LoVo (cell line): ENCODE measurements at places on chromosomes 2 and 18.

- no peak for DNase-seq
Observed at GRCh38 chr18:59929621-59930295, 30.0 kb downstream of the PMAIP1 start.

GRCh38 chr2:235707411-235708096 is 213.7 kb downstream of the AGAP1 start:
- DNase-seq: no peak

- DNase-seq: no peak
Observed at GRCh38 chr2:170143045-170143717, 34.8 kb upstream of the MYO3B start.

DNA sequence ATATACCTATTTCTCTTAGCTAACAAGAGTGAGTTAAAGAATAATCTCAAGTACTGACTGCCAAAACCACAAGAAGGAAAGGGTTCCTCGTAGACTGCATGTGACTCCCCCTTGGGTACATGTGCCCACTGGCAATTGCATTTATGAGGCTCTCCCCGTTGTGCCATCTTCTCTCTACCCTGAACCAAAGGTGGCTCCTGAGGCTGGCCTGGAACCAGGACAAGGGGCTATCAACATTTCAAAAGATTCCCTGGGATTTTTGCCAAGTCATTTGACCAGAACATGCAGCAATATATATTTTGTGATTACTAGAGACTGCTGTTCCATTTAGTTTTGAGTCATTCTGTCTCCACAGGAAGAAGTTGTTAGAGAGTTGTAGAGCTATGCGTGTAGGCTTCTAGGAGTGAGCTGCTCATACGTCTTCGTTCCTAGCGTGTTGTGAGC is 45.8 kb downstream of the LAMA3 start:
- peak; percentile 51 for DNase-seq

DNA sequence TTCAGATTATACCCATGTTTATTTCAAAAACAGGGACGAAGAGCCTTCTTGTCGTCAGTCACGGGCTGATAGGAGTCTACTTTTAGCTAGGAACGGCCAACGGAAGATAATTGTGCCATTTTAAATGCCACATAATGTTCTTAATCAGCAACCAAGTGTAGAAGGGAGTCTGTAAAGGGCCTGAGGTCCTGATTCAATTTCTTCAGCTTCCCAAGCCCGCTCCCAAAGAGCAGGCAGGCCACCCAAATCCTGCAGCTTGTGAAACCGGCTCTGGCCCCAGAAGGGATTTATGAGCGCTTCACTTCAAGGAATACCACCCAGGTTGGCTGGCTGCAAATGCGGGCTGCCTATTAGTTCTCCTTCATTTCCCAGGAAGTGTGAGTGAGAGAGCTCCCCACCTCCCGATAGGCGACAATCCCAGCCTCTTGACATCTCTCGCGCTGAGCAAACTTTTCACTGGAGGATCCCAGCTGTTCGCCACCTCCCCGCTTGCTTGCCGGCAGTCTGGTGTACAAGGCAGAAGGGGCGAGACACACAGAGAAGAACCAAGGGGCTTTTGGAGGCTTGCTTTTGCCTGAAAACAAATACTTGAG is 272.9 kb downstream of the CDH20 start:
- DNase-seq: no peak

DNA sequence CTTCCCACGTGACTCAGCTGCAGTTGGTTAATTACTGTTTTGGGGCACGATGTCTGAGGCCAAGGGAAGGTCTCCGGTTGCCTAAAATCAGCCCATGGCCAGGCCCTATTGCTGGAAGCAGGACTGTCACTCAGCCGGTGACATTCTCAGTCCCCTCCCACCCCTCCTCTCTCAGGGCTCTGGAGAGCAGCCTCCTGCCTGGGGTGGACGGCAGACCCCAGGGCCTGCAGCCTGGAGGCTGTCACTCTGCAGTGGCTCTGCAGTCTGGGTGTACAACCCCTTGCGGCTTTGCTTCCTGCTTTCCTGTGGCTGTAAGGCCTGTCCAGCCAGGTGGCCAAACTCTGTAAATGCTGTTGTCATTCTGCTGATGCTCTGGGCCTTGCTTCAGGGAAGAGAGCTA is 32.8 kb downstream of the ZBTB7C start:
- no peak for DNase-seq

DNA sequence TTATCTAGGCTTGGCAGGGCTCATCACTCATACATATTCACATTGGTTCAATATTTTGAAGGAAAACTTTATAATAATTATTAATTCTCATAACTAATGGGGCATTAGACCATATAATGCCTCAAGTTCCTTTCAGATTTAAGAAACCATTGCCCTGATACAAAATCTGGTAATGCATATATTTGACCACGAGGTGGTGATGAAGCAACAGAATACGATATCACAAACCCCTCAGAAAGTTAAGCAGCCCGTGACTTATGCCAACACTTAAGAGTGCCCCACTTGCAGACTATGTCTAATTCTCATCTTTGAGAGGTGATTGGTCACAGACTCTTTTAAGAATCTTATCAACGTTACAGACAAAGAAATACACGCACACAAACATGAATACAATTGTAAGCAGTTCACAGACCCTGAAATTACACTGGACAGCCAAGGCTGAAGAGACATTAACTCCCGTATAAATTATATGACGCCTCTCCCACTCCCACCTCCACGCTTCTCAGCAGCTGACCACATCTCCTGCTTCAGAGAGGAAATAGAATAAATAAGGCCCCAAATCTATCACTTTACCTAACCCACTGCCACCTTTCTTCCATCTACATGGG is 20.7 kb upstream of the DNAH6 start:
- peak; percentile 71 for DNase-seq
